ENCODE measurements at places on chromosomes 7 and 10. TPM values are rescaled to one million over a fixed set of nuclear protein-coding genes. Genes with fewer than 3 reads are reported as not detected.

GRCh38 chr7:134865001-134865845 is 85.8 kb downstream of the CALD1 start:
- no peak for DNase-seq

- DNase-seq: no peak
These were observed 8.0 kb upstream of the PWWP2B start for GRCh38 chr10:132388891-132389432.

Gene NODAL
- polyA plus RNA-seq: 0.33 TPM

DNA sequence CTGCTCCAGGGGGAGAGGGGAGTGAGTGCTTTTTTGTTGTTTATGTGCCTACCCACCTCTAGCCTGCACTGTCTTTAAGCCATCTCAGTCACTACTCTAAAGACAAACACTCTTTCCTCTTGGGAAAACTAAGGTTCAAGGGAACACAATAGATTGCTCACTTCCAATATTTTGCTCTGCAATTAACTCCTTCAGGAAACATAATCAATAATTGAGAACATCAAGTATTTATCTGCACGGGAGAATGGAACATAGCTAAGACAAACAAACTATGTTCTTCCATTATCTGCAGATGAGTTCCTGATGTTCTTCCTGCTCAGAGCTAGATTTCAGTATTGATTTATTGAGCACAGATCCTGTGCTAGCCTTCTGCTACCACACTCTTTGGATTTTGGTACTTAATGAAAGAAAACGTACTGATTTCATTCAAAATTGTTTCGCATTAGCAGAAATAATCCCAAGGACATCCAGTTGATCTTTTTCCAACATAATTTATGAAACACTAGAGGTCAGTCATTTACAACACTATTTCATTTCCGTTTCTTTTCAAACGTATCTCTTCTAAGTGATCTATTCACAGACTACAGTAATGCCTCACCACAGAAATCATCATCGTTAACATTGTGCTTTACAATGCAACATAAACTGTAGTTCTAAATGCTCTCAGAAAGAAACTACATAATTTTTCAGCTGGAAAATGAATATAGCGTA is 8.3 kb downstream of the NEBL start:
- no peak for DNase-seq

DNA sequence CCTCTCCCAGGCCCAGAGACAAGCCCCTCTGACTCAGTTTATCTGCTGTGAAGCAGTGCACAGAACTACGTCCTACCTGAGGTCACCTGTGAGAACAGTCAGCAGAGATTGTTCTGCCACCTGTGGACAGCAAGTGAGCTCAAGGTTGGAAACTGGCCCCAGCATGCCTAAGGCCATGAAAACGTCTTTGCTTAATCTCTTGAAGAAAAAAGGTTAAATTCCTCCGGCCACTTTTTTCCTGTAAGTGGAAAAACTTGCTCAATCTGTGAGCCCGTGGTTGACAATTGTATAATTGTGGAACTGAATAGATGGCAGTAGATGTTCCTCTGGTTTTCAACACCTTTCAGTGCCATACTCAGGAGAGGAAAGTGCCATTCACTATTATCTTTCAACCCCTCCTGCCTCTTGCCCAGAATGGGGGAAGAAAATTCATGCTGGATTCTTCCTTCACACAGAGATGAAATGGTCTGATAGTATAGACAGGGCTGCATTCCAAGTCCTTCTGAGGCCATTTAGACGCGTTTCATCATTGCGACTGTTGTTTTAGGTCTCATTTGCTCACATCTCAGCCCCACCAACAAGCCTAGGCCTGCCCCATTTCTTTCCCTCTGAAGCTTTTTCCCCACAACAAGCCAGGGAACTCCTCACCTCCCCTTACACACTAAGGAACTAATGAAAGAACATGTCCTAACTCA is 292.9 kb downstream of the FZD1 start:
- DNase-seq: no peak

Gene VIPR2
- 2.5 TPM for polyA plus RNA-seq

Gene CALHM2
- polyA plus RNA-seq: 12.6 TPM

DNA sequence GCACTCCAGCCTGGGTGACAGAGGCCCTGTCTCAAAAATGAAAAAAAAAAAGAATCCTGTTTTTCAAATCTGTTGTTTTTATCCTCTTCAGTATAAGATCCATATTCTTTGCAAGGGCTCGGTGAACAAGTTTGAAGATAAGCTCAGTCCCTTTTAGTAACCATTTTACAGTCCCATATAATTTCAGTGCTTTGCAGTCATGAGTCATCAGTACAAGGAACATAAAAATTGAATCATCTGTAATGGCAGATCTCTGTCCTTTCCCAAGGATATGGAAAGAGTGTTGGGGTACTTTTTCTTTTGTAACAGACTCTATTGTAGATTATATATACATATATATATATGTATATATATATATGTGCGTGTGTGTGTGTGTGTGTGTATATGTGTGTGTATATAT is 52.2 kb upstream of the ZPBP start:
- no peak for DNase-seq

- no peak for DNase-seq
These were observed 236.3 kb downstream of the BAMBI start for GRCh38 chr10:28913436-28914237.

GRCh38 chr10:30166929-30167328 is 107.5 kb upstream of the JCAD start:
- no peak for DNase-seq

DNA sequence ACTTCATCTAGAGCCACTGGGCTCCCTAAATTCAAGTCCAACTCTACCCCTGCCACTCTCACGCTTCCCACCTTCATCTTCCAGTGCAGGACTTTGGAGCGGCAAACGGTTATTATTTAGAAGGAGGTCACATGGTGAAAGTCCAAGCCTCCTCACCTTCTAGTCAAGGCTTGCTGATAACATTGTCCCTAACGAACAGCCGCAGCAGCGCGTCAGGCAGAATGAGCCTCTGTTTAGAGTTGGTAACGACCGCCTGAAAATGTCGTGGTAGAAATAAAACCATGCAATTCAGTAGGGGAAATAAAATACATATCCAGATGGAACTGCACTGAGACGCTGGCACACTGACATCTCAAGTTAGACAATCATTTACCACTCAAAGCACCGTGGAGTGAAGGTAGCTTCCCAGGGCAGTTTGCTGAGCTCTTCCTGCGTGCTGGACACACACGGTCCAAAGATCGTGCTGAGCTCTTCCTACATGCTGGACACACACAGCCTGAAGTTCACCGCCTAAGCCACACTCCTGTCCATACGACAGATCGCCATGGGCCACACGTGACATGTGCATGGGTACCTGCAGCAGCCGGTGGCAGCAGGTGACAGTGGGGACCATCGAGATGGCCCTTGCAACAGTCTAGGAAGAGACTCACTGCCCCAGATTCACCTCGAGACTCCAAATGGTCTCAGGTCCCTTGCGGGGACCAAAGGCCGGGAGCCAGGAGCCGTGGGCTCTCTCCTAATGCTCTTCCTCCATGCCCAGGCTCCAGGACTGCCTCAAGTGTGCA is 323.5 kb downstream of the PTPRN2 start:
- no peak for DNase-seq

Gene TFPI2
- 11.3 TPM for polyA plus RNA-seq

GRCh38 chr7:67805921-67806471 is 809.4 kb downstream of the TYW1 start:
- DNase-seq: no peak

DNA sequence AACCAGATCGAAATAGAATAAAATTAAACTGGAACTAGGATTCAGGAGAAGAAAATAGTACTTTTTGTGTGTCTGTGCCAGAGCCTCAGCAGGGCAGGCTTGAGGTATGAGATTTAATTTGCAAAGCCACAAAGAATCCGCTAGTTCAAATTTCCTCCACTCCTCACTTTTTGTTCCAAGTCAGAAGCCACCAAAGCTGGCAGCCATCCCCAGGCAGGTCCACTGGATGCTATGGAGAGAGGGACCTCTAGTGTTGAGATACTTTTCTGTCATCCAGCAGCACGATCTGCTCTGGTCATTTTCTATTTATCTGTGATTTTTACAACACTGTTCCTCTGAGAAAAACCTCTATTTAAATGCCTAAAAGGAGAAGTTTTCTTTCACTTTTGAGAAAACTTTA is 147.9 kb upstream of the FRMD4A start:
- DNase-seq: no peak

DNA sequence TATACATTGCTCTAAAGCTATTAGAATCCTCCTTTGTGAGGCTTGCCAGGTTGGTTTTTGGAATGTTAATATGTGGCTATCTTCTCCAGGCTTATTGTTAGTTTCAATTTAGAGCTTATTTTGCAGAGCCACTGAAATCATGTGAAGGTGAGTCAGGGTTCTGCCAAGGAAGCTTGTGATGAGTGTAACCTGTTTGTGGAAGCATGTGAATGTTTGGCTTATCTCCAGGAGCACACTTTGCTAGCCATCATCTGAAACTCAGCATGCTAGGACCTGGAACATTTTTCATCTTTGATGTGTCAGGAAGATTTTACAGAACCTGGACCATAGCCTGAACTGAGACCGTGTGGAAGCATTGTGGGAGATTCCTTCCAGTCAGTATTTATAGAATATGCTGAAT is 197.3 kb downstream of the PPP1R9A start:
- no peak for DNase-seq

GRCh38 chr7:51290304-51290637 is 26.3 kb downstream of the COBL start:
- DNase-seq: no peak

GRCh38 chr10:14186245-14186644 is 144.5 kb downstream of the FRMD4A start:
- no peak for DNase-seq

DNA sequence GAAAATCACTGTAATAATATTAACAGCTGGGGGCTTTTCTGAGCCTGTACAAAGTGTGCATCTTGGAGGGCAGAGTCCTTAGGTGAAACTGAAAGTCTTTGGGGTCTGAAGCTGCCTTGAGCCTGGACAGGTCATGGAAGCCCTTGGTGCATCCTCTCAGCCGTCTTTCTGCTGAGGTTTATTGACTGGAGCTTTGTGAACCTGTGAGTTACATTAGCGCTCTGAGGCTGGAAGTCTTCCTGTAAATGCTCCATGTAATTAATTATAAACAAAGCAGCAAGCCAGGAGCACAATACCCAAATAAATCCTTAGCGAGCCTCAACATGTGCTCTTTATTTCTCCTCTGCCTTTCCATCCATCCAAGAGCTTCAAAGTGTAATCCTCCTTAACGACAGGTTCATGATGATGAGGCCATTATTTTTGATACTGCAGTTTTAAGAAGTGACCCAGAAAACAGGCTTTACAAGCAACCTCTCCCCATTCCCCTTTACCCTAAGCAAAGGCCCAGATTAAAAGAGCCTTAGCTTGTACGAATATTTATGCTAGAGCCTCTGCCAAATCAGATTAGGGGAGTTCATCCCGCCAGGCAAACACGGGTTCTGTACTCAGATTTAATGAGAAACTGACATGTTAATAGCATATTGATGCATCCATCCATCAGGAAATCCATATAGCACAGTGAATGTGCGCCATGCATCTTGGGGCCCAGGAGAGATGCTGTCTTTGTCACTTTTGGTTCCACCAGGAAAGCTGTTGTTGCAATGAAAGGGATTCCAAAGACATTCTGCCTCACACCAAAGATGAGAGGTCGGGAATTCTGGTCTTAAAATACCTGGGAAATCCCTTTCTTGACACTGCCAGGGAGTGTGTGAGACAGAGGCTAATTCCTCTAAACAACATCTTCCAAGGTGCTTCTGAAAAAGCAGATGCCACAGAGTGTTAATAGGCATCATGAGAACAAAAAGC is 118.1 kb downstream of the ANLN start:
- DNase-seq: no peak

- no peak for DNase-seq
These were observed 70.5 kb upstream of the MRLN start for GRCh38 chr10:59823751-59824150.

GRCh38 chr7:22696541-22697228 is 30.3 kb upstream of the IL6 start:
- DNase-seq: no peak

- DNase-seq: no peak
These were observed 57.5 kb downstream of the UNCX start for GRCh38 chr7:1290026-1290678.

DNA sequence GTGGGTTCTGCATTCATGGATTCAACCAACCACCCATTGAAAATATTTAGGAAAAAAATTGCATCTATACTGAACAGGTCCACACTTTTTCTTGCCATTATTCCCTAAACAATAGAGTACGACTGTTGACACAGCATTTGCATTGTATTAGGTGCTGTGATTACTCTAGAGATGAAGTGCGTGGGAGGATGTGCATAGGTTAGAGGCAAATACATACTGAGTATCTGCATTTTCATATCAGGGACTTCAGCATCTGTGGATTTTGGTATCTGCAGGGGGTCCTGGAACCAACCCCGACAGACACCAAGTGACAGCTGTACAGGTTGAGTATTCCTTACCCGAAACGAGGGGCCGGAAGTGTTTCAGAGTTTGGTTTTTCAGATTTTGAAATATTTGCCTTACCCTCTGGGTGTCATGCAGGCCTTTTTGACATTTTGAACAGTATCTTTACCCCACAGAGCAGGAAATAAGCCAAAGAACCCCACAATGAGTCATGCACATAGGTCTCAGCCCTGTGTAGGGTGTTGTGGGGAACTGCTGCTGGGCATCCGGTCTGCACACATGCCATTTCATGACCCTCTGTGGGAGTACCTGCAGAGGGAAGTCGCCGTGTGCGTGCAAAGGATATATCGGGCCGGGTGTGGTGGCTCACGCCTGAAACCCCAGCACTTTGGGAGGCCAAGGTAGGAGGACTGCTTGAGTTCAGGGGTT is 14.5 kb downstream of the NUDT5 start:
- DNase-seq: no peak

Gene IFIT2
- 10.4 TPM for polyA plus RNA-seq

- DNase-seq: peak; percentile 32
These were observed 184.3 kb upstream of the CTBP2 start for GRCh38 chr10:125344573-125345171.

Gene PRRT4
- polyA plus RNA-seq: 0.72 TPM

DNA sequence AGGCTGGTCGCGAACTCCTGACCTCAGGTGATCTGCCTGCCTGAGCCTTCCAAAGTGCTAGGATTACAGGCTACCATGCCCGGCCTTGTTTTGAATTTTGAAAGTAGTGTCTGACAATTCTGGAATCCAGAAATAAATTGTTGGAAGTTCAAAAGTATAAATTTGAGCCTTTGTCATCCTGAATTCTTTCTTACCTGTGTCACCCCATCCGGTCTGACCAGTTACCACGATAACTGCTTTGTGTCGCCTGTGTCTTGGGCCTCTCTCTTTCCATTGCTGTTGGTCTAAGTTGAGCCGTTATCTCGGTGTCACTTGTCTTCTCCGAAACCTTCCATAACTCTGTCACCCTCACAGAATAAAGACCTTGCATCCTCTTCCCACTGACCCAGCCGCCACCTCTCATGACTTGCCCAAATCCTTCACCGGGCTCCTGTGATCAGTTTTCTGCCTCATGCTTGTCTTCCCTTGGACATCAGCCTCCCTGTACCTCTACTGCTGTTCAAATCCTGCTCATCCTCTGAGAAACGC is 18.6 kb downstream of the CUL1 start:
- no peak for DNase-seq

Measured in right renal cortex interstitium (tissue), 3 donors.